ENCODE measurements at places on chromosomes 4 and X.

DNA sequence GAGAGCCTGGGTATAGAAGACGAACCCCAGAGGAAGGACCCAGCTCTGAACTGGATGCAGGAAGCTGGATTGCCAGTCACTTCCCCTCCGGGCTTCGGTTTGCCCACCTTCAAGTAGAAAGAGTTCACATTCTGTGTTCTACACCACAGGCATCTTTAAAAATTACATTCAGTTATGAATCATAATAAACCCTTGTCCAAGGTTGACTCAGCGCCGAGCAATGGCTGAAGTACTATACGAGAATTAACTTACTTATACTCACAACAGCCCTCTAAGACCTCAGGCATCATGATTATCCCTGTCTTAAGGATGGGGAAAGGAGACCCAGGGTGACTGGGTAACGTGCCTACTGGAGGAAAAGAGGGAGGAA, 72.5 kb downstream of the EVC2 start:
- DNase-seq, result no peak

DNA sequence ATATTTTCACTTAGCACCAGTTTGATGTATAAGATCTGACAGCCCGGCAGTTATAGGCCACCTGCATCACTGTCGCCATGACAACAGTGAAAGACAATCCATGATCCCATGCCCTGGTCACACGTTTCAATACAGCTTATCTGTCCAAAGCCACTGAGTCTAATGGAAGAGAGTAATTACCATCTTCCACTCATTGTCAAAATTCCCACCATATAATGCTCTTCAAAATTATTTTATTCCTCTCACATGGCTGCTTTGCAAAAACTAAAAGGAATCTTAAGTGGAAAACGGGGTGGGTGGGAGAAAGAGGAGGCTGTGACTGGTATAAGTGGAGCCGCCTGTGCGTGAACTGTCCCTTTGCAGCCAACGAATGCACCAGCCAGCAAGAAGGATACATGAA, 44.2 kb downstream of the MAML3 start:
- DNase-seq, result no peak

- DNase-seq, result no peak
Measured at GRCh38 chr4:141599853-141600252, 36.5 kb upstream of the IL15 start.

GRCh38 chr4:166822386-166822785, 411.9 kb downstream of the SPOCK3 start:
- no peak for DNase-seq

GRCh38 chrX:46823481-46823880, 13.4 kb upstream of the RP2 start:
- no peak for DNase-seq

GRCh38 chr4:10239982-10240654, 123.5 kb upstream of the WDR1 start:
- DNase-seq, result no peak

GRCh38 chr4:79651456-79651855, 243.4 kb upstream of the GK2 start:
- no peak for DNase-seq

DNA sequence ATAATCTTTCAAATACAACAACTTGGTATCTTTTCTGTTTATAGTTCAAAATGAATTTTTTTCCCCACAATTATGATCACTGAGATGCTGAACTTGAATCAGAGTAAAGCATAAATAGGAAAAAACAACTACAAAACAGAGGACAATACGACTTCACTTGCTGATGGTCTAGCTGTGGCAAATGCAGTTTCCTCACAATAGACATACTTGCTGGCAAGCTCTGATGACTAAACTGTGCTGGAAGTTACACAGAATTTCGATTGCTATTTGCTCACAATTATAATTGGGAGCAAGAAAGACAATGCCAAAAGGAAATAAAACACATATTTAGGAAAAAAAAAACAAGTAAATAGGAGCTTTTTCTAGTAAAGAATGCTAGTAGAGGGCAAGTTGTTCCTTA, 14.7 kb downstream of the VEGFC start:
- DNase-seq, result no peak

DNA sequence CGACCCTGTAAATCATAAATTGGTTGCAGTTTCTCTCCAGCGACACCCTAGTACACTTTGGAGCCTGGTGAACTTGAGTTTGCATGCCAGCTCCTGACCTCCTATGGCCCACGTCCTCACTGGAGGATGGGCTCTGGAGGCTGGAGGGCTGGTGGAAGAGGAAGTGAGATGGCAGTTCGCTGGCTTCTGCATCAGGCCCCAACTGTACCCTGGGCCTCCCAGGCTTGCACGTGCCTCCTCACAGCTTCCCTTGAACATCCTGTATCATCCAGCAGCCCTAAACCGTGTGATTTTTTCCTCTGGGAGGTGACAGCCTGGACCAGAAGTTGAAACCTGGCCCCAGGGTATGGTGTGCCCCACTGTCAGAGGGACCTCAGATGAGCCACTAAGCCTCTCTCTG, 78.5 kb downstream of the HTRA3 start:
- no peak for DNase-seq

DNA sequence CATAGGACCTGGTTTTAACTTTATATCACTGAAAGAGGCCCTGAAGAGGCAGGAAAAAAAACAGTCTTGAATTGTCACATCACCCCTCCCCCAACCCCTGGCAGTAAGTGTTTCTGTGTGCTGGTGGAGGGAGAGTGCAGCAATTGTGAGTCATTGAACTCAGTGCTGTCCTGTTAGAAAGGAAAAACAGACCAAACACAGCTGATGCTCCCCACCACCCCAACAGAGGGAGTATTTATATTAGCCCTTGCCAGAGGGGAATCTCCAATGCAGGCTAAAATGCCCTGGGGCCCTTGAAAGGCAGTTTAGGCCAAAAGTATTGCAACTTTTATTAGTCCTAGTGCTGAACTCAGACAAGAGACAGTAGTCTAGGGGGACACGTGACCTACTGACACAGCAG, 197.8 kb upstream of the AGTR2 start:
- no peak for DNase-seq

DNA sequence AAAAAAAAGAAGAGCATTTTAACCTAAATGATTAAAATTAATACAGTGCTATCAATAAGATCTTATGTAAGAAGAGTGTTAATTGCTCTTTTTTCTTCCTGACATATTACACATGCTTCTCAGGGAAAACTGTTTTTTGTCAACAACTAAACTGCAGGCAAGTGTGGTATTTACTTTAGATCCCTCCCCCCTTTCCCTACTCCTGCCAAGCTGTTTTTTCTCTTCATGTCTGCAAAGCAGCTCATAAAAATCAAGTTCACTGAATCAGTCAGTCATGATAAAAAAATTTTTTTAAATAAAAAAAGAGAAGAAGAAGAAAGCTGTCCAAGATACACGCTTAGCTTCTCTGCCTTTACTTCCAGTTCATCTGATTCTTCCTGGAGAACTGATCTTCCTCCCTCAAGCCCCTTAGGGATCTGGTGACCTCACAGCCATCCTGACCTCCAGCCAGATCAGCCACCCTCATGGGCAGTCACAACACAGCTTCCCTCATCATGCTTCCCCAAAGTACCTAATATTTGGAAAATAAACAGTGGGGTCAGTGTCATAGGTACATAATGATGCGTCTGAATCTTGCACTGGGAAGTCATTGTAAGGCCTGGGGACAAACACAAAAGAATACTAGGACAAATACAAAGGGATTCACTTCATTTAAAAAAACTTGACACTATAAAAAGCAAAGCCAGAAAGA, 87.0 kb downstream of the ZNF827 start:
- DNase-seq, result no peak

GRCh38 chrX:110428144-110428543, 69.5 kb downstream of the RTL9 start:
- DNase-seq, result no peak

GRCh38 chrX:15441464-15441863, 51.7 kb downstream of the PIR start:
- no peak for DNase-seq

- DNase-seq, result no peak
Measured at GRCh38 chrX:50106051-50106675, 94.6 kb downstream of the AKAP4 start.

DNA sequence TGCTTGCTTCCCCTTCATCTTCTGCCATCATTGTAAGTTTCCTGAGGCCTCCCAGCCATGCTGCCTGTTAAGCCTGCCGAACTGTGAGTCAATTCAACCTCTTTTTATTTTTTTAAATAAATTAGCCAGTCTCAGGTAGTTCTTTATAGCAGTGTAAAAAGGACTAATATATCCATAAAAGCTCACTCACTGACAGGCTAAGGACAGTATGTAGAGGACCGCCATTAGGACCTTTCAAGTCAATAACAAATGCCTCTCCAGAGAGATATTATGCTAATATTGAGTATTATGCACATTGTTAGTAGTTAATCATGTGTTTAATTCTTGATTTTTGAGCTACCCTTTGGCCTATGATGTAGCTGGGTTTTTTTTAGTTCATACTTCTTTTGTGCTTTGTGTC, 62.6 kb upstream of the GYPA start:
- DNase-seq, result no peak

DNA sequence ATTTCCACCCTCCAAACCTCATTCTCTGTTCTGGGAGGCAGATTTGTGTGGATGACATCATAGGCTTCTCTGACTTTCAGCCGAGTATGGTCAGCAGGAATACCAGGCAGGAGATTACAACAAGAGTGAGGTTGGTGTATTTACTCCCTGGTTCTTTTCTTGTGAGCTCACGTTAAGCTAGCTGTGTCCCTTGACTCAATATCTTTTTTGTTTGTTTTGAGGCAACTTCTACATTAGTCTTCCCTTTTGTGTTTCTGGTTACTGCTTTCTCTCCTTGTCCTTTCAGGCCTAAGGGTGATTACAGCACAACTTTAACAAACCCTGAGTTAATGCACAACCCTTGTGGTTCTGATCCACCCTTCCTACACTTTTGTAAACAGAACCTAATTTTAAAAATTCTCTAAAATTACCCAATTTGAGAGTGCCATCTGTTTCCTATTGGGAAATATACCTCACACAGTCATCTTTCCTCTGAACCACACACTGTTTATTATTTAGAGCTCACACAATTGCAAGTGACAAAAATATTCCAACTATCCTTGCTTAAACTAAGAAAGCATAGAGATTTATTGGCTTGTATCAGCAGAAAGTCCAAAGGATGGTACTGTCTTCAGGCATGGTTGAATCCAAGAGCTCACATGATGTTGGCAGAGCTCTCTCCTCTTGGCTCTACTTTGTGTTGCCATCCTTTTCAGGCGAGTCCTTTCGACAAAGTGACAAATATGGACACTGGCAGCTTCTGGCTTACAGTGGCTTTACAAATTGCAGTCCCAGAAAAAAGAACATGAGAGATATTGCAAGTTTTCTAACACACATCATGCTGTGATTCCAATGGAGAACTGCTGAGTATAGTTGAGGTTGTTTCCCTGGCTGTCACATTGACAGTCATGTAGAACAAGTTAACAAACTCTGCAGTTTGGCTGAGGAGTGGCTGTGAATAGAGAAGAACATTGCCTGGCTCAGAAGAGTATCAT, 150.5 kb upstream of the DDIT4L start:
- DNase-seq, result no peak

DNA sequence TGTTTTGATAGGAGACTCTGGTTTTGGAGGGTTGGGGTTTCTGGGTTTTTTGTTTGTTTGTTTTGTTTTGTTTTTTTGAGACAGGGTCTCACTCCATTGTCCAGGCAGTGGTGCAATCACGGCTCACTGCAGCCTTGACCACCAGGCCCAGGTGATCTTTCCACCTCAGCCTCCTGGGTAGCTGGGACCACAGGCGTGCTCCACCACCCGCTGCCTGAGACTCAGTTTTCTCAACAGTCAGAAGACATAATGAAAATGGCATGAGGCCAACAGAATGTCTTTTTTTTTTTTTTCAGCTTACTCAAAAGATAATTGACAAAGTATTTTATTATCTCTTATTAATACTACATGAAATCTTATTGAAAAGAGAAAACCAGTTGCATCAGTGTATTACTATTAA, 32.4 kb downstream of the TNIP2 start:
- DNase-seq, result no peak

GRCh38 chrX:137425273-137425902, 140.5 kb upstream of the ZIC3 start:
- DNase-seq, result no peak

DNA sequence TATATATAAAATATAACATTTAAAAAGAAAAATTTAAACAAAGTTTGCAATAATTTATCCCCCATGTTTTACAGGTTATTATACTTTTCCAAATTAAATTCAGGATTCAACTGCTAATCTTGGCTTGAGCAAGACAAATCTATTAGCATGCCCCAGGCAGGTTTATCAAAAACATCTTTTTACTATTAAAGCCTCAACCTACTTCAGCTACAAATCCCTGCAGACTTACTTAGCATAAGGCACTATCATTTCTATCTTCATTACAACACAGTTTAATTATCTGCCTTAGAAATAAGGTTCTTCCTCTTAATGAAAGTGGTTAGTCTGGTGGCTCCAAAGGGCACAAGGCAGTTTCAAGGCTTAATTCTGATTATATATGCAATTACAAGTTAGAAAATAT, 477.6 kb downstream of the PACRGL start:
- no peak for DNase-seq

- DNase-seq, result no peak
Measured at GRCh38 chr4:173527103-173527891, 2.7 kb downstream of the HAND2 start.

DNA sequence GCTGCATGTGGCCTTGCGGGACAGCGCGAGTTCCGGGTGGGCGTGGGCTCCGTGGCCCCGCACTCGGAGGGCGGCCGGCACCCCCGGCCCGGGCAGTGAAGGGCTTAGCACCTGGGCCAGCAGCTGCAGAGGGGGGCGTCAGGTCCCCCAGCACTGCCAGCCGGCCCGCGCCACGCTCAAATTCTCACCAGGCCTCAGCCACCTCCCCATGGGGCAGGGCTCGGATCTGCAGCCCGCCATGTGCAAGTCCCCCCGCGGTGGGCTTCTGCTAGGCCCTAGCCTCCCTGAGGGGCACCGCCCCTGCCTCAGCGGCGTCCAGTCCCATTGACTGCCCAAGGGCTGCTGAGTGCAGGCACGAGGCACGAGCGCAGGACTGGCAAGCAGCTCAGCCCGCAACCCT, 2.6 kb upstream of the MCUB start:
- no peak for DNase-seq

DNA sequence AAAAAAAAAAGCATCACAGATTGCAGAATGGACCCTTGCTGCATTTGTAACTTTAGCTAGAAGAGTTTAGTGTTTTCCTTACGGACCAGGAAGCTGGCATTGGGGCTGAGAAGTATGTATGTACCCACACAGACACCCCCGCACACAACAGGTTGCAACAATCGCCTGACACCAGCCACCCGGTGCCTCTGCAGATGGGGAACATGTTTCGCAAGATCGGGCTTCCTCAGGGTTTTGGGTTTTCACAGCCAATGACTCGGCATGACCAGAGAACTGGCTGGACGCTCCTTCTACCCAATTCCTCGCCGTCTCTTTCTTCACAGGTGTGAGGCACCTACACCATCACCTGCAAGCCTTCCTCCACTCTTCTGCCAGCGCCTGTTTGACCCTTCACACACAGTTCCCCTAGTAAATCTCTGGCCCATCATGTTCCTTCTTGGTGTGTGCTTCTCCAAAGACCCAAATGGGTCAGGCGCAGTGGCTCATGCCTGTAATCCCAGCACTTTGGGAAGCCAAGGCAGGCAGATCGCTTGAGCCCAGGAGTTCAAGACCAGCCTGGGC, 70.4 kb downstream of the DHRSX start:
- DNase-seq, result no peak

- no peak for DNase-seq
Measured at GRCh38 chr4:97670703-97671269, 472.5 kb downstream of the STPG2 start.

All from activated T-helper 1 cell treated with anti-CD3 and anti-CD28 coated beads, Interleukin-2, amount 50 U/mL, for 16 hours (primary cell).